ENCODE measurements at places on chromosomes 5 and 9. TPM values are rescaled to one million over a fixed set of nuclear protein-coding genes. Genes with fewer than 3 reads are reported as not detected.

The PCSK5 gene
- 23.2 TPM for total RNA-seq

GRCh38 chr5:41707853-41708603, 162.2 kb downstream of the OXCT1 start:
- DNase-seq: peak; percentile 19

- no peak for DNase-seq
These were observed 10.1 kb downstream of the ZFYVE16 start for GRCh38 chr5:80417973-80418372.

GRCh38 chr9:81053298-81054025, 635.9 kb downstream of the TLE1 start:
- DNase-seq: no peak

GRCh38 chr9:120950421-120951388, 24.1 kb upstream of the TRAF1 start:
- DNase-seq: no peak

All from epithelial cell of proximal tubule (primary cell).